Left kidney (tissue), 8 donors: ENCODE measurements at places on chromosomes 5 and 9. TPM values are rescaled to one million over a fixed set of nuclear protein-coding genes. Genes with fewer than 3 reads are reported as not detected.
A peak's percentile ranks its signal among the peaks of the same experiment; 100 is the strongest.

The PPP1R26 gene
- polyA plus RNA-seq, result 31.2 TPM

The HK3 gene
- polyA plus RNA-seq, result 0.18 TPM

The SLC34A3 gene
- 7.4 TPM for polyA plus RNA-seq

The EEIG1 gene
- polyA plus RNA-seq, result 34.2 TPM

The TRIM14 gene
- 8.0 TPM for polyA plus RNA-seq

The UBE2R2 gene
- polyA plus RNA-seq, result 66.2 TPM

The KIF27 gene
- polyA plus RNA-seq, result 27.4 TPM

DNA sequence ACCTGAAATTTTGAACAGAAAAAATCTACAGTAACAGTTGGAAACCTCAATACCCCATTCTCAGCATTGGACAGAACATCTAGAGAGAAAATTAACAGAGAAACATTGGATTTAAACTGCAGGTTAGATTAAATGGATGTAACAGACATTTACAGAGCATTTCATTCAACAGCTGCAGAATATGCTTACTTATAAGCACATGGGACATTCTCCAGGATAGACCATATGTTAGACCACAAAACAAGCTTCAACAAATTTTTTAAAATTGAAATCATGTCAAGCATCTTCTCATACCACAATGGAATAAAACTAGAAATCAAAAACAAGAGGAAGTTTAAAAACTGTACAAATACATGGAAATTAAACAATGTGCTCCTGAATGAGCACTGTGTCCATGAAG, 316.3 kb downstream of the FAM170A start:
- DNase-seq, result no peak

DNA sequence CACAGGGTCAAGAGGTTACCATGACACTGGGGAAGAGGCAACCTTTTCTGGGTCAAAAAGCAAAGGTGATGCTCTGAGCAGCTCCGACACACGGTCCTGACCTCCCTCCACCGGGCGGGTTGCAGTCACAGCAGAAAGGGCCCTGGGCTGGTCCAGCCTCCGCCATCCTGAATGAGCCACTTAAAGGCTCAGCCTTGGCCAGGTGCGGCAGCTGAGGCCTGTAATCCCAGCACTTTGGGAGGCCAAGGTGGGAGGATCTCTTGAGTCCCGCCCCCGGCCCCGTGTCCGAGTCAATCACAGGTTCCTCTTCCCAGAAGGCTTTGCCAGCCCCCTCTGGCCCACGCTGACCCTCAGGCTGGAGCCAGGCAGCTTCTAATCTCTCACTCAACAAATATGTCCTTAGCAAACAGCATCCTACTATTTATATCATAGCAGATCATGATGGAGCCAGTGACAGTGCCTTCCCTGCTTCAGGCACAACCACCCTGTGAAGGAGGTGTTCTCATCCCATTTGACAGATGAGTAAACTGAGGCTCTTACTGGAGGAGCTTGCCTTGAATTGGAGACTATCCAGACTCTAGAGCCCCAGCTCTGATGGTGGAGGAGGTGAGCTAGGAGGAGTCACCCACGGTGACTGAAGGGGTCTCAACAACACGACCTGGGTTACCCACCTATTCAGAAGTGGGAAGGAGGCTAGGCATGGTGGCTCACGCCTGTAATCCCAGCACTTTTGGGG, 79.1 kb downstream of the LRSAM1 start:
- no peak for DNase-seq

DNA sequence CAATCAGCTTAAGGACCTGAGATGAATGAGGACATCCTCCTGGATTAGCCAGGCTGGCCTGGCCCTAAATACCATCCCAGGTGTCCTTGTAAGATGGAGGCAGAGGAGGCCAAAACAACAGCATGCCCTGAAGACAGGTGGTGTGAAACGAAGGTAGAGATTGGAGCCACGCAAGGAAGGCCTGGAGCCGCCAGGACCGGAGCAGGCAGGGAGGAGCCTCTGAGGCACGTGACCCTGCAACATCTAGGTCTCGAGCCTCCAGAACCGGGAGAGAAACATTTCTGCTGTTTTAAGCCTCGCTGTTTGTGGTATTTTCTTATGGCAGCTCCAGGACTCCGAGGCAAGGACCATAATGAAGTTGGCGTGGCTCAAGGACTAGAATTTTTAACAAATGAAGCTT, 9.7 kb upstream of the COL5A1 start:
- DNase-seq, result no peak

DNA sequence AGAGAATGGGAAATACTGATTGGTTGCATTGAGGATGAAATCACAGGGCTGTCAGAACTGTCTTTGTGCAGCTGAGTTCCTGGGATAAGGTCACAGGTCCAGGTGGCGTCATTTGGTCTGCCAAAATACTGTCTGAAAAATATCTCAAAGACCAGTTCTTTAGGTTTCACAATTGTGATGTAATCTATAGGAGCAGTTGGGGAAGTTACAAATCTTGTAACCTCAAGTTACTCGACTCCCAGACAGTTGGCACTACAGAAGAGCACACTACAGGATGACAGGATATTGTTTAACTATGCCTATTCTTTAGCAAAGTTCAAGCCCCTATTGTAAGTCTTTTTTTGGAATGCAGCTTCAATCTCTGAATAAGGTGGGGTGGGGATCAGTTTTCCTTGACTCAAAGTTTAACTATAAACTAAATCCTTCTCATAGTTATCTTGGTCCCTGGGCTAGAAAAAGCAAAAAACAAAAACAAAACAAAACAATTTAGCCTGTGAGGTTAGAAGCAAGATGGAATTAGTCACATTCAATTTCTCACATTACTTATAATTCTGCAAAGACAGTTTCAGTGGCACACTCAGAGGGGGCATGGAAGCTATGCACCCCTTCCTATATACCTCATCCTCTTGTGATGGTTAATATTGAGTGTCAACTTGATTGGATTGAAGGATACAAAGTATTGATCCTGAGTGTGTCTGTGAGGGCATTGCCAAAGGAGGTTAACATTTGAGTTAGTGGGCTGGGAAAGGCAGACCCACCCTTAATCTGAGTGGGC, 276.0 kb downstream of the AUH start:
- no peak for DNase-seq

GRCh38 chr5:166370928-166371690, 1920.3 kb upstream of the WWC1 start:
- no peak for DNase-seq

DNA sequence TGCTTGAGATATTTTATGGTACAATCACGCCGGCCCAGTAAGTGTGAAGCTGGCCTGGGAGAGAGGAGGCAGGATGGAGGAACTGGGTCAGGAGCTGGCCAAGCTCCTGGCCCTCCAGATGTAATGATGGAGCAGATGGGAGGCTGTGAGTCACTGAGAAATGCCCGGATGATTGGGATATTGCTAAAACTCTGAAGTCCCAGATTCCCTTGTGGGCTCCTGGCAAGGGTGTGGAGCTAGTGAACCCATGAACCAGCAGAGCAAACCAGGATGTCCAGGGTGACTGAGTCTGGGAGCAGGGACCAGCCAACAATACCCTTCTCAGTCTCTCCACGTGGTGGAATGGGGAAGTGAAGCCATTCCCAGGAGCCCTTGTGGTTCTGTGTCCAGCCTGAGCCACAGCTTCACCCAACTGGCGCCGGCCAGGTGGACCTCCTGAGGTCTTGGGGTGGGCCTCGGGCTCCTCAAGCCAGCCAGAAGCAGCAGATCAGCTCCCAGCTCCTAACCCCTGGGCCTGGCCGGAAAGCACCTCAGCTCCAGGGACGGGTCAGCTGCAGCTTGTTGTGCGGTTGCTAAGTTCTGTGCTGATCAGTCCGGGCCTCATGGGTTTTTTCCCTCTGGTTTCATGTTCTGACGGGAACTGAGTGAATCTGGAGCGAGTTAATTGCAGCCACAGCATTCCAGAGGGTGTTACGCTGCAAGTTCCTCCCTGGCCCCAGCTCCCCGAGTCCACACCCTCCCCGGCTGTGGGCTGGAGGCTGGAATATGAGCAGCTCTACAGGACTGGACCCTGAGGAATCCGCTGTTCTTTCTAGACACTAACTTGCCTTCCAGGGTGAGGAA, 37.6 kb downstream of the DUSP1 start:
- peak; percentile 70 for DNase-seq

- DNase-seq, result no peak
Measured at GRCh38 chr9:73689051-73689870, 537.6 kb downstream of the ANXA1 start.

GRCh38 chr5:10862085-10862484, 101.1 kb upstream of the DAP start:
- no peak for DNase-seq

GRCh38 chr9:92151691-92152393, 36.6 kb upstream of the SPTLC1 start:
- DNase-seq, result no peak
